IMR-90 (cell line): ENCODE measurements at places on chromosomes 6 and 20. TPM values are rescaled to one million over a fixed set of nuclear protein-coding genes. Genes with fewer than 3 reads are reported as not detected.

DNA sequence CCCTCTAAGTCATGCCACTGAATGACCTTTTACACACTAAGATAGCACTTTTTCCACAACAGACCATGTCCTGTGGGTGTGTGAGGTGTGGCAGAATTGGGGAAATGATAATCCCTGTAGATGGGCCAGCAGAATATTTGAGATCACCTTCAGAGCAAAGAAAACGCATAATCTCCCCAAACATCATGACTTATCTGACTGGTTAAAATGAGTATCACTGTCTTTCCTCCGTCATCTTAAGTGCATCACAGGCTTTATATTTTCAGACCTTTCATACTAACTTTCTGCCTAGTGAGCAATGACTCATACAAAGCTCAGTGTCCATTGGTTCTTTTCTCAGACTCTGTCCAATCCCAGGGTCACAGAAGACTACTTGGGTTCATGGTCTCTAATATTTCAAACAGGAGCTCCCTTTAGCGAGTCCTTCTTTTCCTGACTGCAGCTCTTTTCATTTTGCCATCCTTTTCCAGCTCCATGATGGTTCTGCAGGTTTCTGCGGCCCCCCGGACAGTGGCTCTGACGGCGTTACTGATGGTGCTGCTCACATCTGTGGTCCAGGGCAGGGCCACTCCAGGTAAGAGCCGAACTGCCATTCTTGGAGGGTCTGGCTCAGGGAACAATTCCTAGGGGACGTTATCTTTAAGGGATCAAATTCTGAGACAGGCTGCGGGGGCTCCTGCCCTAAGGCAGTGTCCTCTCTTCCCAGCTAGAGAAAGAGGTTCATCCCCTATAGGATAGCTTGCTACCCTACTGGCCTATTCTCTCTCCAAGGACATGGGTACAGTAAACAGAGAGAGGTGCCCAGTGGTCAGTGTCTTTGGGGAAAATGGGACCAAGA, at the start of gene HLA-DPB1:
Gene HLA-DPB1, plus strand, starts transcription at position 423 of the 838 bp plus-strand sequence. Its CDS starts 52 bp downstream, at position 475.
- H3K27me3 ChIP-seq, result peaks cover 29% of the 10 kb centered on the region
- no peaks in the 10 kb centered on the region; the same call in 1 of the 2 replicates for H3K4me1 ChIP-seq
- DNase-seq, result peak; percentile 59
- no peaks in the 10 kb centered on the region for H3K36me3 ChIP-seq
- H3K4me3 ChIP-seq, result no peak within 1 kb of the TSS

GRCh38 chr20:63733579-63734081, 2.8 kb upstream of the LIME1 start:
- no peak overlapping the region for H3K4me3 ChIP-seq
- DNase-seq, result no peak
- no peaks in the 10 kb centered on the region for H3K27me3 ChIP-seq
- H3K4me1 ChIP-seq, result no peaks in the 10 kb centered on the region

- H3K4me1 ChIP-seq, result peaks cover 22% of the 10 kb centered on the region
- DNase-seq, result peak; percentile 84
Observed at GRCh38 chr6:154404791-154405400, 48.3 kb upstream of the IPCEF1 start.

DNA sequence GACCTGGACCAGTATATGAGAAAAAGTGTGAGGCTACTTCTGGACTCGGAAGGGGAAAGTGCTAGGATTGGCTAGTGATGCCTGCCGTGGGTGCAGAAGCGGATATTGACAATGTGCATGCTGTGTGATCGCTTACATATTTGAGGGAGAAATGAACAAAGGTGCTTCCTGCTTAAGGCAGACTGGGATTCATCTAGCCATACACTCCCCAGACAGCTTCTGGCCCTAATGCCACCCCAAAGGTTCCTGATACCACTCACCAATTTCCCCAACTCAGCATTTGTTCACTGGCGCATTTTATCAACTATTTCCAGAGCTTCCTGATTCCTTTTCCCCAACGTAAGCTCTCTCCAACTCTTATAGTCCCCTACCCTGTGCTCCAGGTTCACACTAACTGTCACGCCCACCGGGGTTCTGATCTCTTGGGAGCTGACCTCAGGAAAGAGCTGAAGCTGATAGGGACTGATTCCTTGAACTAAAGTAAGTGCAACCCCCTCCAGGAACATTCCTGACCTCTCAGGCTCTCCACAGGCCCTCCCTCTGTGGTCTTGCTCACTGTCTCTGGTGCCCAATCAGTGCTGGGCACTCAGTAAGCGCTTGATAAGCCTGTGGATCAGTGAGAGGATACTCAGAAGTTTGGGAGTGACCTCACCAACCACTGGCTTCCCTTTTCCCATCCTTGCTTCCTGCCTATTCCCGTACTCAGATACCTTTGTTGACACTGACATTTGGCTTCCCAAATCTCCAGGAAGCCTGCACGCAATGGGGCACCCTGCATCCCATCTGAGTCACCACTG, 73.3 kb downstream of the MRPL14 start:
- DNase-seq, result peak; percentile 87
- H3K27ac ChIP-seq, result peak overlapping the region; percentile 39
- H3K4me3 ChIP-seq, result no peak overlapping the region
- H3K36me3 ChIP-seq, result no peaks in the 10 kb centered on the region

Gene REM1
- total RNA-seq, result not detected in 2 replicates

- H3K27me3 ChIP-seq, result no peaks in the 10 kb centered on the region
- H3K4me3 ChIP-seq, result no peak overlapping the region
- peaks cover 15% of the 10 kb centered on the region for H3K36me3 ChIP-seq
- peak; percentile 77 for DNase-seq
Observed at GRCh38 chr6:87183687-87184086, 28.3 kb downstream of the ZNF292 start.

Gene RBM24
- total RNA-seq, result 4.1 and 6.7 TPM in 2 replicates

- H3K27me3 ChIP-seq, result no peaks in the 10 kb centered on the region
- H3K27ac ChIP-seq, result no peak overlapping the region
- H3K4me1 ChIP-seq, result no peaks in the 10 kb centered on the region
- H3K36me3 ChIP-seq, result no peaks in the 10 kb centered on the region
- H3K4me3 ChIP-seq, result no peak overlapping the region
Observed at GRCh38 chr6:40472353-40472752, 114.8 kb downstream of the LRFN2 start.

GRCh38 chr6:20096536-20096935, 115.7 kb downstream of the MBOAT1 start:
- H3K27ac ChIP-seq, result no peak overlapping the region
- H3K4me1 ChIP-seq, result no peaks in the 10 kb centered on the region
- H3K4me3 ChIP-seq, result no peak overlapping the region
- DNase-seq, result no peak

DNA sequence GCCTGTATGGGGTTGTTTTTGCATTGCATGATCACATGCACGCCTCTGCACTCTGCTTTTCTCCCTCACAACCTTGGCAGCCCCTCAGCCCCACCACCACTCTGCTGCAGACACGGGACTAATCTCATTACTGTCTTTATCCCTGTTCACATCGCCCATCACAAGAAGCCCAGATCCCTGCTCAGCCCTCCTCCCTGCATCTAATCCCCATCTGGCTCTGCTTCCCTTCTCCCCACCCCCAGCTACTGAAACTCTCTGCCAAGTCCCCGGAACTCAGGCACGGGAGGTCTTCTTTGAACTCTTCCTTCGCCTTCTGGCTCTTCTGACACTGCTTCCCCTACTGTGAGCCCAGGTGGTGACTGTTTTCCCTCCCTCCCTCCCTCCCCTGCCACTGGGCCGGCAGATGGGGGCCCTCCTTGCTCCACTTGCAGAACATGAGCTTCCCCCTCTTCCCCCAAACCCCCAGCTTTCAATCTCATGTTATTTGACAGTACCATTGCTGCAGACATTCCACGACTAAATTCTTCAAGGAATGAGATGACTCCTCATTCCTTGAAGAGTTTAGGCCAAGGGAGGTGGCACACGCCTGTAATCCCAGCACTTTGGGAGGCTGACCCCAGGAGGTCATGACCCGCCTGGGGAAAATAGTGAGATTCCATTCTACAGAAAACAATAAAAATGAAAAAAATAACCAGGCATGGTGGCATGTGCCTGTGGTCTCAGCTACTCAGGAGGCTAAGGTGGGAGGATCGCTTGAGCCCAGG, 21.9 kb upstream of the TULP1 start:
- no peak for DNase-seq
- no peaks in the 10 kb centered on the region for H3K4me1 ChIP-seq
- no peaks in the 10 kb centered on the region for H3K36me3 ChIP-seq
- H3K27me3 ChIP-seq, result peaks cover 27% of the 10 kb centered on the region

DNA sequence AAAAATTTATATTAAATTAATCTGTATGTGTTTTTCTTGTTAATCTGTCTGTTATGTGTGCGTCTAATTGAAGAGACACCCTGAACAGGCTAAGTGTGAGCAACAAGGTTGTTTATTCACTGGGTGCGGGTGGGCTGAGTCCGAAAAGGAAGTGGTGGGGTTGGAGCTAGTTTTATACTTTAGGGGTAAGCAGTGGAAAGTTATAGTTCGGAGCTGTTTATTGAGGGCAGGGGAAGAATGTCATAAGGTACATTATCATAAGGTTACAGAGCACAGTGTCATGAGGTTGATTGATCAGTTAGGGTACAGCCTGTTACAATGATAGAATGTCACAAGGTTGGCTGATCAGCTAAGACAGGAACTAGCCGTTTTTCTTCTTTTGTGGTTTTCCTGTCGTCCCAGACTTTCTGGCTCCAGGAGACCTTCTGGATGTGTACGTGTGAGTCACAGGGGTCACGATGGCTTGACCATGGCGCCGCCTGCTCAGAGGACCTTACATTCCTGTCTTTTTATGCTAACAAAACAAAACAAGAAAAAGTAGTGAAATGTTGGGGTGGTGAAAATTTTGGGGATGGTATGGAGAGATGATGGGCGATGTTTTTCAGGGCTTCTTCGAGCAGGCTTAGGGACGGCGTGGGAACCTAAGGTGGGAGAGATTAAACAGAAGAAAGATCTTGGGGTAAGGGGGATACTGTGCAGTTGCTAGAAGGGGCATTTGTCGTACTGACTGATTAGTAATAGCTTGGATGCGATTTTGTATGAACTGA, 754.0 kb upstream of the ADGRB3 start:
- no peak overlapping the region for H3K4me3 ChIP-seq
- no peak for DNase-seq
- no peak overlapping the region for H3K27ac ChIP-seq

DNA sequence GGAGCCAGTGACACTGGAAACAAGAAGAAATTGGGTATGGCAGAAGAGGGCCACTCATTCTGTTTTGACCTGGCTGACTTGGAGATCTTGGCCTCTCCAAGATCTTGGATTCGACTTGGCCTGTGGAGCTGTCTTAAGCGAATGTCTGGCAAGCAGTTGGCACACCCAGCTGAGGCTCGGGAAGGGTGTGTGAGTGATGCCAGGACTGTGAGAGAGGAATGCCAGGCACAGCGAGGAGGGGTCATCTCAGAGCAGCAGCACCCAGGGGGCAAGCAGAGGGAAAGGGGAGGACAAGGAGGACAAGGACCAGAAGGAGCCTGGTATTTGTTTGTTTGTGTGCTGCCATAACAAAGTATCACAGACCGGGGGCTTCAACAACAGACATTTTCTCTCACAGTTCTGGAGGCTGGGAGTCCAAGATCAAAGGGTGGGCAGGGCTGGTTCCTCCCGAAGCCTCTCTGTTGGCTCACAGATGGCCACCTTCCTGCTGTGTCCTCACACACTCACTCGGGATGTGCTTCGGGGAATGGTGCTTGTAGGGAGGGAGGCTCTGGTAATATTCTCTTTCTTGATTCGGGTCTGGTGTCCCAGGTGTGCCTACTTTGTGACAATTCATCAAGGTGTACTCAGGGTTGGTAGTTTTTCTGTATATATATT, 33.0 kb downstream of the RPP40 start:
- H3K27me3 ChIP-seq, result no peaks in the 10 kb centered on the region
- no peak overlapping the region for H3K4me3 ChIP-seq
- no peaks in the 10 kb centered on the region for H3K36me3 ChIP-seq
- no peak for DNase-seq

DNA sequence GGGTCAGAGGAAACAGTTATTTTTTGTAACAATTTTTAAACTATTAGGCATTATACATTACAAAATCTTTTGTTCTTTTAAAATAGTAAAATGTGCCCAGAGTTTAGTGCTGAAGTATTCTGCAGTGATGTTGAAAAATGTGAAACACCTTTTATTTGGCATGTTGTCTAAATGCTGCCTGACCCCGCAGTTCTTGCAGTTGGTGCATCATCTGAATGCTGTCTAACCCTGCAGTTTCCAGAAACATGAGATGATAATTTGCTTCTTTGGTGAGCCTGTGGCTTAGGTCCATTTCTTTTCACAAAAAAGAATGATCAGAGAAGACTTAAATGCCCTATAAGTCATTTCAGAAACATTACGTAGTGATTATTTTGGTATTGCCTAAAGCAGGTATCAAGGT, 82.4 kb downstream of the RNF217 start:
- H3K36me3 ChIP-seq, result peaks cover 13% of the 10 kb centered on the region
- H3K4me3 ChIP-seq, result no peak overlapping the region
- no peaks in the 10 kb centered on the region for H3K27me3 ChIP-seq
- H3K4me1 ChIP-seq, result peaks cover 2% of the 10 kb centered on the region; the same call in 1 of the 2 replicates
- H3K27ac ChIP-seq, result no peak overlapping the region

Gene HRH3
- not detected in 2 replicates for total RNA-seq

Gene TDP2
- total RNA-seq, result 13.6 and 25.8 TPM in 2 replicates

DNA sequence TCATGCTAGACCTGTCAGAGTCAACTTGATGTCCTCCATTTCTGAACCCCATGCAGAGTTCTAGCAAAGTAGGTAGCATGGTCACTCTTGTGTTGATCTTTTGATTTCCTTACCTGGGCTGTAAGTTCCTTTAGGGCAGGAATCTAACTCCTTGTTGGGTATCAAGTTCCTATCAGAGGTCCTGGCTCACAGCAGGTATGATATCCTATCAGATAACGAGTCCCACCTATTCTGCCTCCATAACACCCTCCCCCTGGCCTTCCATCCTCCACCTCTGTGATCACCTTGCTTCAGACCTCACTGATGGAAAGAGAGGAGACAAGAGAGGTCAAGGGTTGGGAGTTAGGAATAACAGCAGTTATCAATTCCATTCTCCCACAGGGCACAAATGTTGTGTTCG, 76.1 kb downstream of the CDC40 start:
- DNase-seq, result no peak
- H3K36me3 ChIP-seq, result no peaks in the 10 kb centered on the region
- H3K4me1 ChIP-seq, result no peaks in the 10 kb centered on the region
- H3K4me3 ChIP-seq, result no peak overlapping the region
